ENCODE measurements at places on chromosomes 6 and 20.

DNA sequence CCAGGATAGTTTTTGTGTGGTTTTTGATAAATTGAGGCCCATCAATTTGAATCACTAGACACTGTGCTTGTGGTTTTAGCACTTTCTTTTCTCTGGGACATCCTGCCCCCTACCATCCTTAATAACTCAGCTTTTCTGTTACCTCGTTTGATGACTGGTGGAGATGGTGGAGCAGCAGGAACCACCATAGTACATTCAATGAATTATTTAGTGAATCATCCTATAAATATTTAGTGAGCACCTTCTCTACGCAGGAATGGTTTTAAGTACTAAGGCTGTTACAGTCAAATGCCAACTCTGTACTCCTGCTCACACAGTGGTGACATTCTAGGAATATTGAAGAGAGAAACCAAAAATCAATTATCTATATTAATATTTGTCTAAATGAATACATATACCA lies 585.2 kb downstream of the HAO1 start:
- DNase-seq: no peak

DNA sequence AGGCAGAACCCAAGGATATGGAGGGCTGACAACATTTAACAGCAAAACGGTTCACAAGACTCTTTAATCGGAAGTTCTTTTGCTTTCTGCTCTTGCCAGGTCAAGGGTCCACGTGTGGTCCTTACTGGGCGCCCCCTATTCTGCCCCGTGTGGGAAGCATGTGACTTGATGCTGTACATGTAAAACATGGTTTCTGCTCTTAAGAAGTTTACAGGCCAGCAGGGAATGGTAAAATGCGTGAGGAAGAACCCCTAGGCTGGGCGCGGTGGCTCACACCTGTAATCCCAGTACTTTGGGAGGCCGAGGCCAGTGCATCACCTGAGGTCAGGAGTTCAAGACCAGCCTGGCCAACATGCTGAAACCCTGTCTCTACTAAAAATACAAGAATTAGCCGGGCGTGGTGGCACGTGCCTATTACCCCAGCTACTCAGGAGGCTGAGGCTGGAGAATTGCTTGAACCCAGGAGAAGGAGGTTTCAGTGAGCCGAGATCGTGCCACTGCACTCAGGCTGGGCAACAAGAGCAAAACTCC lies 19.3 kb downstream of the ZNF217 start:
- DNase-seq: no peak

GRCh38 chr20:21270806-21271205 lies 32.3 kb upstream of the XRN2 start:
- no peak for DNase-seq

- no peak for DNase-seq
Observed at GRCh38 chr6:37160922-37161778, 8.8 kb upstream of the PIM1 start.

DNA sequence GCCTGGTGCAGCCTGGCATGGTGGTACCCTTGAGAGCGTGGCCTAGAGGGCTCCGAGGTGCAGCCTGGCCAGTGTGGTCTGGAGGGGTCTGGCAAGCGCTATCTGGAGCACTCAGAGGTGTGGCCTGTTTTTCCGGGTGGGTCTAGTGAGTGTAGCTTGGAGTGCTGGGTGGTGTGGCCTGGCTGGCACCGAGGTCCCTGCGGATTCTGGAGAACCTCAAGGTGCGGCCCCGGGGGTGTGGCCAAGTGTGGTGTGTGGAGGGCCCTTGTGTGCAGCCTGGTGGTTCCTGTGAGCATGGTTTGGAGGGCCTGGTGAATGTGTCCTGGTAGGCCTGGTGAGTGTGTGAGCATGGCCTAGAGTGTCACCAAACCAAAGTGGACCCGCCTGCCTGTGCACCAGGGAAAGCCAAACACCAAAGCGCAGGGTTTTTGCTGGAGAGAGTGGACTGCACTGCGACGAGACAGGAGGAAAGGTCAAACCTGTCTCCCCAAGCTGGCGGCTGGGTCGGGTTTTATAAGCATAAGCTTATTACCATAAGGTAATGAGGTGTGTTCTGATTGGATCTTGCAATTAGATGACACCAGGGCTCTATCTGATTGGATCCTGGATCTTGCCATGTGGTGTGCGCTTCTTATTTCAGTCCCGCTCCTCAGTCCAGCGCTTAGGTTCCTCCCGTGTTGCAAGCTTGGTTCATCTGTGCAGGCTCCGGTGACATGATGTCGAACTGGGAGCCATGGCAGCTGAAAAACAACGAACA lies 35.7 kb downstream of the IGF2R start:
- DNase-seq: no peak

GRCh38 chr6:116446399-116446798 lies 14.8 kb upstream of the CALHM6 start:
- no peak for DNase-seq

DNA sequence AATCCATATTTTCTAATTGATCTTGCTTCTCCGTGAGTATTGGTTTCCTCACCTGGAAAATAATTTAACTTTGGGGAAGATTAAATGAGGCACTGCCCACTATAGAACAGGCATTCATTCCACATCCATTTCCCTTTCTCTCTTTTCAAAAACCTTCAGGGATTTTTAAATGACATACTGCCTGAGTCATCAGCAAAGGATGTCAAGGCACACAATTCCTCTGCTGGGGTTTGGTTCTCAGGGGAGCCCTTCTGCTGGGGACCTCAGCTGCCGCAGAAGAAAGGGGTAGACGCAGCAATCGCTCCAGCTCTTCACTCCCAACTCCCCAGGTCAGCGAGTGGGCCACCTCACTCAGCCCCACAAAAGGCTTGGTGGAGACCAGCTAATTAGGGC lies 90.7 kb upstream of the BACH2 start:
- DNase-seq: no peak

- DNase-seq: no peak
Observed at GRCh38 chr6:50143011-50143719, 93.4 kb upstream of the DEFB112 start.

GRCh38 chr6:165439928-165440554 lies 130.6 kb upstream of the C6orf118 start:
- no peak for DNase-seq

DNA sequence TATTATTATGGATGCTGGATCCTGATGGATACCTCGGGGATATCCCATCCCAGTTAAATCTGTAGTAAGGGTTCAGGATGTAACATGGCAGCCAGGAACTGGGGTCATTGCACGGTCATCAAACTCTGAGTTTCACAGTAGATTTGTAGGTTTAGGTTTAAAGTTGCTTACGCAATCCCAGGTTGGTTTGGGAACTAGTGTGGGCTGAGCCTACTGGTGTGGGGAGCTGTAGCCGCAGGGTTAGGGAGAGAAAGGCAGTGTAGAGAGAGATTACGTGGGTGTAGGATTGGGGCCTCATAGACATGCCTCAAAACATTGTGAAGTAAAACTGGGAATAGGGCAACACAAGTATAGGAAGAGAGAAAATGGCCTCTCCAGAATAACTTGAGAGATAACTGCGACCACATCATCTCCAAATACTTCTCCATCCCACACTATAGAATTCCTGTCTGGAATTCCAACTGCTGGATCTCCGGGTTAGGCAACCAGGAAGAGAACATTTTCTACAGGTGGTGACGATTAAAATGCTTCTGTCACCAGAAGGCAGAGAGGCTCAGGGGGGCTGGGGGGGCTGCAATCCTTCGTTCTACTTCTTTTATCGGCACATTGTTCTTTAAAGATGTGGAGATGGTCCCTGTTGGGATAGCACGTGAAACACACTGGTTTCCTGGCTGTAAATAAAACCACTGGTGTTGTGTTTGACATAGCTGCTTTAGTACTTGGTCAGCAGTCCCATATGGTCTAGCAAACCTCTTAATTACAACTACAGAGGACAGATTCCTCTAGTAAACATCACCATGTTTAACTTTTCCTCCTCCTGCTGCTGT lies 44.9 kb upstream of the TMEM170B start:
- no peak for DNase-seq

DNA sequence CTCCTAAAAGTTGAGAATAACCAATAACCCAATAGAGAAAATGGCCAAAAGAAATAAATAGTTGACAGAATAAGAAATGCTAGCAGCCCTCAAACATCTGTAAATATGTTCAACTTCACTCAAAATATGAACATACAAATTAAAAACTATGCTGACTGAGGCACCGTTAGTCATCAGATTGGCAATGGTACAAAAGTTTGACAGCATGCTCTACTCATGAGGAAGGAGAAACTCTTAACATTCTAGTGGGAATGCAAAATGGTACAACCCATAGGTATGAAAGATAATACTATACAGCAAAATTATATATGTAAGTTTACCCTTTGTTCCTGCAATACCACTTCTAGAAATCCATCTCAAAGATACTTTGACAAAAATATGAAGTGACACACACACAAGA lies 1.6 kb upstream of the ZSCAN12 start:
- no peak for DNase-seq

DNA sequence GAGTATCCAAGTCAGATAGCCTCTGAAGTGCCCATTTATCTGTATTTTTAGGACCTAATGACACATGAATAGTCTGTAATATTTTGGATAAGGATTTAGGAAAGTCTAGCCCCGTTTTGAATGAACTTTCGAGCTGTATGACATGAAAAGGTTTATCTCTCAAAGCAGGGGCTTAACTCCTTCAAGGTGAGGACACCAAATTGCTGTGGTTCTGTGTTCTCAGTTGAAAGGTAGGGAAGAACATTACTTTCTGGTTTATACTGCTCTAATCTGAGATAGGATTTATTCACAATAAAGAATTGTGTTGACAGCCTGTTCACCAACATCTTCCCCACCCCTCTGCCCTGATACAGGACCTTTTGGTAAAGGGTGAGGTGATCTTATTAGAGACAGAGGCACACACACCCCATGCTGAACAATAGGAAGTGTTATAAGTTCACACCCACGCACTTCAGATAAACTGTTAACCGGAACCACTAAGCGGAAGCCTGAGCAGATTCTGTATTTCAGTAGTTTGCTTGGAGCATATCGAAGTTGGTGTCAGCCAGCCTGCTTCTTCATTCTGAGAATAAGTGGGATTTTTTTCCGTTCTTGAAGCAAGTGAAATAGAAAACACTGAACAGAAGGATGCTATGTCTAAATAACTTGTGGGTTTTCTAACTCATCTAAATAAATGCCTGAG lies 223.3 kb downstream of the TMEM242 start:
- DNase-seq: peak; percentile 58

DNA sequence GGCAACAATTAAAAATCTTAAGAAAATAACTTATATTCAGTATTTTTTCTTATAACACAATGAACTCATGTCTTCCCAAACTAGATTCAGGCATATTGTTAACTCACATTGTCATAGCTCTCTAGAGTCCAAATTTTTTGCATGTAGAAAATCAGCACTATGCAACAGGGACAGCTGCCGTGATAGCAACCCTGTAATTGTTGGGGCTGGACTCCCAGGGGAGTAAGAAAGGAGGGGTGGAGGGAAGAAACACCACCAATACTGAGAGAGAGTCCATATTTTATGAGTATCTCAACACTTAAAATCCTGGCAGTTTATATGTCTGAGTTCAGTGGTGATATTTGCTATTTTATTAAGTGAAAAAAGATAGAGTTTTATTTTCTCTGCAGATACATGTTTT lies 89.6 kb upstream of the HS3ST5 start:
- DNase-seq: no peak

DNA sequence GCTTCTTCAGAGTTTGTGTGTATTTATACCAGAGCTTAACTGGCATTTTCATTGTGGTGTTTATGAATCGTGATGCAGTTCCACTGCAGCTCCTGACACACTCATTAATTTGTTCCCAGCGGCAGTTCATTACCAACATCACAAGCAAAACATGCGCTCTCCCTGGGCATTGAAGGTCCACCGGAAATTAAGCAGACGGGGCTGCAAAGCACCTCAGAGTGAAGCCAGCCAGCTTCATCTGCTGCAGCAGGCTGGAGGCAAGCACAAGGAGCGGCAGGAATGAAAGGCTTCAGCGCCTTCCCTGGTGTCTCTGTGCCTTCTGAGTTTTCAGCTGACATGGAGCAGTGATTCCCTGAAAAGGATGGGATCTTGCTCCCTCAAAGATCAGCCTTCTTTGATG lies 246.0 kb upstream of the SPTLC3 start:
- DNase-seq: no peak

- no peak for DNase-seq
Observed at GRCh38 chr6:1242446-1242845, 69.5 kb upstream of the FOXQ1 start.

DNA sequence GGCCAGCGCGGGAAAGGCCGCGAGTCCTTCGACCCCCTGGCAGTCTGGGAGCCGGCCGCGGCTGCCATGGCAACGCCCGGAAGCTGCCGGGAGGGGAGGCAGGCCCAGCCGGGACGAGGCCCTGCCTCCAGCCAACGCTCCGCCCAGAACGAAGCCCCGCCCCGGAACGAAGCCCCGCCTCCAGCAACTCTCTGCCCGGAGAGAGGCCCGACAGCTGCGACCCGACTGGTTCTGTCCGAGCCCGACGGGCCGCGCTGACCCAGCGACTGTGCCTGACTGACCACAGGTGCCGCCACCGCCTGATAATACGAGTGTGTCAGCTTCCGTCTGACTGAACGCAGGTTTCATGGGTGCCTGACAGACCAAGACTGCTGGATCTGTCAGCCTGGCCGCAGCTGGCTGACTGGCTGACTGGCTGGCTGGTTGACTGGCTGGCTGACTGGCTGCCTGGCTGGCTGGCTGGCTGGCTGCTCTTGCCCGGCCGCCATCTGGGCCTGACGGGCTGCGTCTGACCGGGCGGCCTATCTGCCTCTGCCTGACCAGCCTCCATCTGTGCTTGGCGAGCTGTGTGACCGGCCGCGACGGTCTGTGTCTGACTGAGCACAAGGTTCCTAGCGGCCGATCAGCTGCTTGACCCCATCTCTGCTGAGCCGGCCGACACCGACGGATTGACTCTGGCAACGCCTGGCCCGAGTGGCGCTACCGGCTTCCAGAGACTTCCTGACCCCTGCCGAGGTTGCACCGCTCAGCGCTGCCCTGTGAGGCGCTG lies 89.7 kb upstream of the EPB41L1 start:
- DNase-seq: peak; percentile 85

- DNase-seq: no peak
Observed at GRCh38 chr6:29673161-29673560, 7.8 kb downstream of the ZFP57 start.

All from activated T-helper 1 cell treated with anti-CD3 and anti-CD28 coated beads, Interleukin-12 subunit alpha, Interleukin-12 subunit beta, Interleukin-2, Interleukin-4 antibody, amounts not matched to agents 30 ng/mL and 10 ng/mL and 1 ng/mL, durations not matched to agents 14 hours and 24 hours and 36 hours (primary cell).